Activated CD4-positive, alpha-beta T cell treated with anti-CD3 and anti-CD28 coated beads, Interleukin-2, Interleukin-4, amounts not matched to agents 100 ng/mL and 50 ng/mL, durations not matched to agents 16 hours and 8 hours (primary cell): ENCODE measurements at places on chromosomes 11 and 22.

- no peak for DNase-seq
These were observed 679 bp downstream of the SPCS2 start for GRCh38 chr11:74949753-74950137.

DNA sequence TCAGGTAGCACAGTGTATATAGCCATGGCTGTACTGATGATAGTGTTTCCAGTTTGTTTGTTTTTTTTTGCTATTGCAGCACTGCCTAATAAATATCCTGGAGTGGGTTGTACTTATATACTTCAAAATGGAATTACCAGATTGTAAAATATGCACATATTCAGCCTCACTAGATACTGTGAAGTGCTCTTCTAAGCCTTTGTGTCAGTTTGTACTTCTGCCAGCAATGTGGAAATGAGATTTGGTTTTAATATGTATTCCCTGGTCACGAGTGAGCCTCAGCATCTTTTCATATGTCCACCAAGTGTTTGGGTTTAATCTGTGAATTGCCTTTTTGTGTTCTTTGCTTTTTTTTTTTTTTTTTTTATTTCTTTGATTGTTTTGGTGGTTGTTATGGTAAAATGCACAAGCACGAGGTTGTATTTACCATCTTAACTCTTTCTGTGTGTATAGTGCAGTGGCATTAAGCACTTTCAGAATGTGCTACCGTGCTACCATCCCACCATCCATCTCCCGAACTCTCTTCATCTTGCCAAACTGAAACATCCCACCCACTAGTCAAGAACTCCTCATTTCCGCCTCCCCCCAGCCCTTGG is 34.9 kb downstream of the ST3GAL4 start:
- no peak for DNase-seq

- no peak for DNase-seq
These were observed 29.8 kb downstream of the TBC1D22A start for GRCh38 chr22:46792061-46792796.

DNA sequence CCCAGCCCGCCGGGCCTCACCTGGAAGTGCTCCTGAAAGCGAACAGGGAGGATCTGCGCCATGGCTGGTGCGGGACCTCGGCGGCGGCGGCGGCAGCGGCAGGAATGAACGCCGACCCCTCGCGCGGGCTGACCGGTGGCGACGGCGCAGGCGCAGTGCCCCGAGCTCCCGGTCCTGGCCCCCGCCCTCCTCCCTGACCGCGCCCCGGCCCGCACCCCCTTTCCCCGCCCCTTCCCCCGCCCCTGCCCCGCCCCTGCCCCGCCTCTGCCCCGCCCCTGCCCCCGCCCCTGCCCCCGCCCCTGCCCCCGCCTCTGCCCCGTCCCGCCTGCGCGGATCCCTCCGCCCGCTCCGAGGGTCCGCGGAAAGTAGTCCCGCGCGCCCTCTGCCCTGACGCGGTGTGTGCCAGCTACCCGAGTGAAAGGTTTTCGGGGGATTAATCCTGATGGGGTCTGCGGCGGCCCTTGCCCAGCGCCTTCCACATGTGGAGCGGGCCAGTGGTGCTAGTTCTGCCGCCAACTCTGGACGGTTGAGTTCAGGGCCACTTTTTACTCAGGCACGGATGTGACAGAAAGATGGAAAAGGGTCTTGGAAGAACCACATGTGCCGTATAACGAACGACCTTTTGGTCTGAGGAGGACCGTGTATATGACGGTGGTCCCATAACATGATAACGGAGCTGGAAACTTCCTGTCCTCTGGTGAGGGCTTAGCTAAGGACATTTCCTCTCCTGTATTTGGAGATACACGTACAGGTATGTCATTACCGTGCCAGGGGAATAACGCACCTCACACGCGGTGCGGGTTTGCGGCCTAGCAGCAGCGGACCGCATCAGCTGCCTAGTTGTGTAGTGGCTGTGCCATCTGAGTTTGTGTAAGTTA is at the start of gene CLTCL1:
TSS of gene CLTCL1 (minus strand) at position 140 of the 878 bp plus-strand sequence. CDS start at position 62, 78 bp downstream.
- peak; percentile 64 for DNase-seq

- no peak for DNase-seq
These were observed 947.7 kb upstream of the TENM4 start for GRCh38 chr11:80388536-80388935.

DNA sequence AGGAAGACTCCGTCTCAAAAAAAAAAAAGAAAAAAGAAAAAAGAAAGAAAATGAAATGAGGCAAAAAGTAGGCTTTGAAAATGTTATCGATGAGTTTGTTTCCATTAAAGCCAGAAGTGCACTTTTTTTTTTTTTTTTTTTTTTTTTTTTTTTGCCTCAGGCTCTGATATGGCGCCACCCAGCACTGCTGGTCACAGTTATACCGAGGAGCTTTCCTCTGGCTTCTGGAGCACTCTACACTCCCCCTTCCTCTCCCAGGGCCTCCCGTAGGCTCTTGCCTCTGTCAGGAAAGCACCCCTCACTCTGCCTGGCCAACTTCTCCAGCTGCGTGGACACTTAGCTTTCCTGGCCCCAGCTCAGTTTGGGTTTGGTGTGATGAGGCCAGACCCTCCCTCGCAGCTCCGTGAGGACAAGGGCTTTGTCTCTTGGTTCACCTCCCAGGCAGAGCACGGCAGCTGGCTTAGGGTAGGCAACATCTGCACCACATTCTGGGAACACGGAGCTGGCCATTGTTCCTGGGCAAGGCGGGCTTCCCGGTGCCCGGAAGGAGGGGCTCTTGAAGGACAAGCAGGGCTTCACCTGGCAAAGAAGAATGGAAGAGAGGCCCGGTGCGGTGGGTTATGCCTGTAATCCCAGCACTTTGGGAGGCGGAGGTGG is 16.9 kb downstream of the FADS2 start:
- no peak for DNase-seq

DNA sequence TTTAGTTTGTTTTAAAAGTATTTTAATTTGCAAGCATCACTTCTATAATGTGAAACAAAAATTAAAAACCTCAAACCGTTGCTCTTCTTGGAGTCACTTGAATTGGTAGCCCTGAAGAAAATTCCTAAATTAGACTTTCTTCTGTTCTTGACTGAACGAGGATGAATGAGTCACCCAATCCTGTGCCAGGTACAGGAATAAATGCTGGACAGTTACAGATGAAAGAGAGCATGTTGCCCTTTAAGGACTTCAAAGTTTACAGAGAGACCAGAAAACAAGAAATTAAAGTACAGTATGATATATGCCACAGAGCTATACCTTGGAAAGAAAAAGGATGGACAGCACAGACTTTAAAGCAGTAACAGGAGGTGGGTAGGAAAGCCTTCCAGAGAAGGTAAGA is 41.3 kb upstream of the CXCR5 start:
- DNase-seq: no peak

- DNase-seq: no peak
These were observed 515.6 kb upstream of the CCDC90B start for GRCh38 chr11:83801799-83802198.

DNA sequence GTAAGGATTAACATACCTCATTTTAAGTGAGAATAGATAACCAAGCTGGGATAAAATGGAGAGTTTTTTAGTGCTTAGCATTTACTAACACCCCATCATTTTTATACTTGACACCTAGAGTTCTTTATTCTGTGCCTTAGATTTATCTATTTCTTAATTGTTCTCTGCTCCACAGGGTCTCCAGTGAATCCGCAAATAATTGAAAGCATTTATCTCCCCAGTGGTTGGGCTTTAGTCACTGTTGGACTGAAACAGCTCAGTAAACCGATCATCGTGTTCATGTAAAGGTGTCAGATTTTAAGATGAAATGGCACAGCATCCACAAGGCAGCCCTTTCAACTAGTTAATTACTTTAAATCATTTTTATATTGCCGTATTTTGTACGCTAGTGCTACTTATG is 17.8 kb upstream of the GRIA4 start:
- DNase-seq: no peak

- DNase-seq: no peak
These were observed 20.1 kb upstream of the CARS1 start for GRCh38 chr11:3077189-3077836.

- no peak for DNase-seq
These were observed 48.0 kb upstream of the C11orf87 start for GRCh38 chr11:109374032-109374431.

- DNase-seq: peak; percentile 6
These were observed 15.5 kb upstream of the NNMT start for GRCh38 chr11:114280696-114281095.

DNA sequence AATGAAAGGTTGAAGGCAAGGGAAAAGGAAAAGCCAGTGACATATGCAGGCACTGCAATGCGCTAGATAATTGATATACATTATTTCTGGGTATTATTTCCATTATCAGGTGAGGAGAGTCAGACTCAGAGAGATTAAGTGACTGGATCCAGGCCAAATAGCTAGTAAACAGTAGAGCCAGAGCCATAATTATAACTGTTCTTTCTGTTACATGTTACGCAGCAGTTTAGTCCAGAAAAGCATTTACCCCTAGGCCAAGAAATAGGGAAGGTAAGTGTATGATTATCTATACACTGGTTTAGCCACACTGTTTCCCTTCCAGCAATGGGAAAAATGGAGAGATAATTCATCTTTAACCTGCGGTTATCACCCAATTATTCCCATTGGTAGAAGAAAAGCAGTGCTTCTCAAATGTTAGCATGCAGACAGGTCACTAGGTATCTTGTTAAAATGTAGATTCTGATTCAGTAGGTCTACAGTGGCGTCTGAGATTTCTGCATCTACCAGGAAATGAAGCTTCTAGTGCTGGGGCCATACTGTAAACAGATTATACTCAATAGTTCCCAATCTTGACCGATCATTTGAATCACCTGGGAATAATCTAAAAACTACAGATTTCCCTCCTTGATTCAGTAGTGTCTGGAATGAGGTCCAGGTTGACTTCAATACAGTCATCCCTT is 69.4 kb downstream of the RBFOX2 start:
- no peak for DNase-seq

- no peak for DNase-seq
These were observed 38.3 kb downstream of the KCNJ4 start for GRCh38 chr22:38416621-38417251.

DNA sequence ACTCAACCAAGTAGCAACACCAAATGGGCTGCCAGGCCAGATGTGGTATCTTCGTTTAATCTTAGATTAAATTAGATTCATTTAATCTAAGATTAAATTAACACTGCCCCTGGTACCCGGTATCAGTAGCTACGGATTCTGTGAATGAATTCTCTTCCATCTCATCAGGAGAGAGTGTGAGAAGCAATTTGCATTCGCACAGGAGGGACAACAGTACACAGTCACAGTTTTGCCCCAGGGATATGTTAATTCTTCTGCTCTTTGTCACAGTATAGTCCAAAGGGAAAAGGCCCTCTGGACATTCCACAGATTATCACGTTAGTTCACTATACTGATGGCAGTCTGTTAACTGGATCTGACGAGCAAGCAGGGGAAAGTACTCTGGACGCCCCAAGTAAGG is 22.9 kb downstream of the ASCL2 start:
- no peak for DNase-seq

DNA sequence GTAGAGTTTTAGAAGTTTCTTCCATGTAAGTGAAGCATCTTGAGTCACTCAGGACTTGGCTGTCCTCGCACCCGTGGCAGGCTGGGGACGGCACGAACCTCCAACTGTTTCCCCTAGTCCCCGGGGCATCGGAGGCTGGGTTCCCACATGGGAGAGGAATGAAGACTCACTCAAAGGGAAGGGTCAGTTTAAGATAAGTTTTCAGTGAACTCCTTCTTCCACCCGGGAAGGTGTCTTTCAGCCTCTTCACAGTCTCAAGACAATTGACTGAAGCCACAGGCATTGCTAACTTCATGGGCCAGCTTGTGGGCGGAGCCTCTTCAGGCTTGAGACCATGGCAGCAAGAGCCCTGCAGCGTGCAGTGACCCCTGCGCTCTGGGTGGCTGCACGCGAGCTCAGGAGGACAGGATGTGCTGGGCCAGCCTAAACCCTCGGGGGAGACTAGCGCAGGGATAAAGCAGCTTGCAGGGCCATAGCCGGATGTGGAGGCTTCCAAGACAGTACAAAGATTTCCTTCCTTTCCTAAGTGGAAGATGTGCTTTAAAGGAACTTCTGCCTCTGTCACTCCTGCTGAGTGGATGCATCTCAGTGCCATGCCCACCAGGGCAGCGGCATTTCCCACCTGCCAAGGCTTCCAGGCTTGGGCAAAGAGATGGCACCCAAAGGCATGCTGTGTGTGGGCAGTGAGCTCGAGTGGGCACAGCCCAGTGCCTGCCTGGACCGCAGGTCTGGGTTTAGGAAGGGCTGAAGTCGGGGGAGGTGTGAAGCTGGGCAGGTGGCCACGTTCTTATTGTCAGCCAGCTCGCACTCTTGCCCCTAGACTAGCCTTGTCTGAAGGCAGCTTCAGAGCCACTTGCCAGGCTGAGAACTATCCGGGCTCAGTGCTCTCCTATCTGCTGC is 32.9 kb downstream of the PPIL2 start:
- no peak for DNase-seq

- DNase-seq: peak; percentile 30
These were observed at the start of gene MAP6 for GRCh38 chr11:75668451-75669297. TSS of gene MAP6 (minus strand) at chr11:75669038. CDS start at chr11:75668369, 669 bp downstream.

DNA sequence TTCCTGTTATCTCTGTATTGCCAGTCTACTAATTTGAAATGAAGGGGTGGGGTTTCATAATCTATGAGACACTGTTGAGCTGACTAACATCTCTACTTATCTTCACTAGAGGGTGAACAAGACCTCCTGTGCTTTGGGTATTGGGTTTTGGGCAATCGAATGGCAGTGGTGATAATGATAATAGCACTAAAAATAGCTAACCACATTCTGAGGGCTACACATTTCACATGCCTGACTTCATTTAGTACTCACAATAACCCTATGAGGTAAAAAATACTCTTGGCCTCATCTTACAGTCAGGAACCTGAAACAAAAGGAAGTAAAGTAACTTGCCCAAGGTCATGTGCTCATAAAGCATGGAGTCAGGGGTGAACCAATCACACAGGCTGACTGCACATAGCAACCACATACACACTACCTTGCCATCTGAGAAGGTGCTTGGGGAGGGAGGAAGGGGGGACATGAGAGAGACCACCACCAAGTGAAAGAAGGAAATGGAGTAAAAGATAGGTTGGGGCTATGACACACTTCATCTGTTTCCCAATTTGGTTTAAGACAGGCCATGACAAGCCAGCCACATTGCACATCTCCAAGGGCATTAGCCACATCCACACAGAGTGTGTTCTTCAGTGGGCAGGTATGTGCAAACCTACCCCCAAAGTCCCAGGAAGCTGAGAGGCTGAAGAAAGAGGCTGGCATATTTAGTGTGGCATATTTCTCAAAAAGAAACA is 387.6 kb upstream of the DDI1 start:
- no peak for DNase-seq

DNA sequence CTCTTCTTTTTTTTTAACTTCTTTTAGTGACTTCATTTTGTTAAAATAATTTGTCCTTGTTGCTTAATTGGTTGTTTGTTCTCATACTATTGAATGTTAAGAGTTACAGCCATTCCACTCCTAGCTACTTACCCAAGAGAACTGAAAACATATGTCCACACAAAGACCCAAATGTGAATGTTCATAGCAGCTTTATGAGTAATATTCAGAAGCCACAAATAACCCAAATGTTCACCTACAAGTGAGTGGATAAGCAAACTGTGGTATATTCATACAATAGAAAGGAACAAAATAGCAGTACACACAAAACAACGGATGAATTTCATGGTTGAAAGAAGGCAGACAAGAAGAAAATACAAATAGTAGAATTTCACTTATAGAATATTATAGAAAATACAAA is 1.4 kb upstream of the OR4D11 start:
- peak; percentile 6 for DNase-seq
